ENCODE measurements at places on chromosomes 7 and 10.

DNA sequence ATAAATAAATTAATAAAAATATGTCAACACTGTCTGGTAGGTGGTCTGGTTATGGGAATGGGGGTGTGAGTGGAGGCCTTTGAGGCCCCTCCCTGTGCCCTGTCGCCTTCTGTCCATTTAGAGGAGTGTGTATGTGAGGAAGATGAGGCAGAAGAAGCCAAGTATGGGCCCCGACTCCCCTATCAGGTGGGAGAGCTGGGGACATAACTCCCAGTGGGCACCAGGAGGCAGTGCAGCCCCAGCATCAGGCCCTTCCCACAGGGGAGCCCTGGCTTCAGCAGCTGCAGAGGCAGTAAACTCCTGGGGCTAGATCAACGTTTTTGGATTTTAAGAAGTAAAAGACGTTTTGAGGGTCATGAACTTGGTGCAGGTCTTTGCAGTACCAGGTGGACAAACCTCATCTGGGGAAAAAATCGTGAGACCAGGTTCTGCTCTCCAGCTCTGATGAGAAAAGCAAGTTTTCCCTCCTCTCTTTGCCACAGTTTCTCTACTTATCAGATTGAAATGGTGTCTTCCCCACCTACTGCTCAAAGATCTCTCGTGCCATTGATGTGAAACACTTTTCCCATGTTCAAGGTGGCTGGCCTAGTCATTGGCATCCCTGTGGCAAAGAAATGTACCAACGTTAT lies 167.8 kb upstream of the EEPD1 start:
- peak; percentile 66 for DNase-seq

DNA sequence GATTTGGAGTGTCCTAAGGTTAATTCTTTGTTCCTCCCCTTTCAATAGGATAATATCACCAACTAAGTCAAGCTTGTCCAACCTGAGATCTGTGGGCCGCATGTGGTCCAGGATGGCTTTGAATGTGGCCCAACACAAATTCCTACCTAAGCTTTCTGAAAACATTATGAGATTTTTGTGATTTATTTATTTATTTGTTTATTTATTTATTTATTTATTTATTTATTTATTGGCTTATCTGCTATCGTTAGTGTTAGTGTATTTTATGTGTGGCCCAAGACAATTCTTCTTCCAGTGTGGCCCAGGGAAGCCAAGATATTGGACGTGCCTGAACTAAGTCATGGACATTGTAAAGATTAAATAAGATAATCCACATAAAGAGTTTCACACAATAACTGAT lies 446.0 kb downstream of the PARD3 start:
- DNase-seq: no peak

- DNase-seq: no peak
Measured at GRCh38 chr10:118500477-118501104, 94.9 kb downstream of the PRLHR start.

- DNase-seq: no peak
Measured at GRCh38 chr7:159032753-159033472, 111.8 kb downstream of the VIPR2 start.

DNA sequence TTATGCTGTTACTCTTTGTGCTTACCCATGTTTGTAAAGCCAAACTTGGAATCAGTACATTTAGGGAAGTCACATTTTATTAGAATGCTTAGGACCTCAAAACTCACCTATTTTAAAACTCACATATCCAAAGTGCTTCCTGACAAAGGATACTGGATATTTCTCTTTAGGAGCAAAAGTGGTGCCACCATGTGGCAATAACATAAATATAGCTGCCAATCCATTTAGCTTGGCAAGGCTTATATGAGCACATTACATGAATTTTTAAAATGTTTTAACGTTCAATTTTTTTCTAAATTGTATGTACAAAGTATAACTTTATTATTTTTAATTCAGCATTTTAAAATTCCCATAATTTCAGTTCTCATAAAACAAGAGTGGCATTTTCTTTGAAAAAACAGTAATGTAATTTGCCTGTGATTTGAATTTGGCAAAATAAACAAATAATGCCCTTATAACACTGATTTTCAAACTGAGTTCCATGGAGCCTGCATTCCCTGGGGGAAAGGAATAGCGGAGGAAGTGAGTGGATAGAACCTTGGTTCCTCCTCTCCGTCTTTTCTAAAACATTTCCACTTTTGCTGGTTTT lies 75.4 kb downstream of the HDAC9 start:
- peak; percentile 6 for DNase-seq

- no peak for DNase-seq
Measured at GRCh38 chr10:130748409-130749057, 563.0 kb downstream of the TCERG1L start.

DNA sequence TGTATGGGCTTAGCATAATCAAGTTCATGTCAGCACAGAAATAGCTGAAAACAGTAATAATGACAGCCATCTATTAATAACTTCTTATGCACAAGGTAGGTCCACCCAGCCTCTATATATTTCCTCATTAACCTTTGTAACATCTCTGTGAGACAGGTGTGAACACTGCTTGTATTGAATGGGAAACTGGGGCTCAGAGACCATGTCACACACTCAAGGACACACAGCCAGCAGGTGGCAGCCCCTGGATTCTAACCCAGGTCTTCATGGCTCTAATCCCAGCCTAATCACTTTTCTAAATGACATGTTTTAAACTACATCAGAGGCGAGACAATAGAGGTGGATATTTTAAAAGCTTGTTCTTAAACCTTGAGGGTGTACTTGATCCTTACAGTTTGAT lies 591.4 kb downstream of the PARD3 start:
- DNase-seq: no peak
